ENCODE measurements at places on chromosomes 3 and 15.

DNA sequence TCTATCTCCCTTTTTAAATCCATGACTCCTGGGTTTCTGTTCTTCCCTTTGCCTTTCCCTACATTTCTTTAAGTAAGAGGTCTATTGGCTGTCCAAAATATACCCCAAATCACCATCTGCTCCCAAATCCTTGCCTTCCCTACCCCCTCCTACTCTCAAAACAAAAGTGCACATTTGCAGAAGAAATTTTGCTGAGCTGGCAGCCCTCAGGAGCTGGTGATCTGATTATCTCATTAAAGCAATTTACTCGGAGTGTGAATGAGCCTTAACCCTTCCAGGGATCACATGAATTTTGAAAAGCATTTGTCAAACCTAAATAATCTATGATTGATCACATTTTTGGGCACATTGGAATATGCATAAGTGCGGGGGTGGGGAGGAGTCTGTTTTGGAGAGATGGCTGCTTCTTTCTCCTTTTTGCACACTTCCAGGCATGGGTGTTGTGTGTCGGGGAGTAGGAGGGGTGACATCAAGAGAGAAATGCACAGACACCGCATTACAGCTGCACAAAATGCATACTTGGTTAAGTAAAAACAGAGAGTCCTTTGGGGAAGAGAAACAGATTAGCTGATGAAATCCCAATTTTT lies 892.6 kb downstream of the TUSC7 start:
- DNase-seq, result no peak

- DNase-seq, result no peak
Observed at GRCh38 chr3:31765871-31766270, 215.2 kb downstream of the OSBPL10 start.

GRCh38 chr3:54123776-54124196 lies 1.4 kb downstream of the CACNA2D3 start:
- no peak for DNase-seq

DNA sequence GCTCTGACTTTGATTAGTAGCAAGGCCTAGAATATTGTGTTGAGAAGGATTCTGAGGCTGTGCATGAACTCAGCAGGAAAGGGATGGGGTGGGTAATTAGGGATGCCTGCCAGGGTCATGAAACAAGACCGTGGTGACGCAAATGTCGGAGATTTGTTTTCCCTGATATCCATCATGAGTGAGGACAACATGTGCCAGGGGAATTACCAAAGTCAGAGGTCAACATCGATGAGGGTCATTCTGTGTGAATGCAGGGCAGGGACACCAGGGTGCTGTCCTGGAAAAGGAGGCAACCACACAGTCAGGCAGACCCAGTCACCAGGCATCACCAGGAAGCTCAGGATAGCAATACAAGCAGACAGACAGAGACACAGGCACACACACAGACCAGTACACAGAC lies 52.2 kb downstream of the SLCO2A1 start:
- DNase-seq, result no peak

GRCh38 chr3:70554170-70554569 lies 241.7 kb upstream of the MDFIC2 start:
- DNase-seq, result no peak

DNA sequence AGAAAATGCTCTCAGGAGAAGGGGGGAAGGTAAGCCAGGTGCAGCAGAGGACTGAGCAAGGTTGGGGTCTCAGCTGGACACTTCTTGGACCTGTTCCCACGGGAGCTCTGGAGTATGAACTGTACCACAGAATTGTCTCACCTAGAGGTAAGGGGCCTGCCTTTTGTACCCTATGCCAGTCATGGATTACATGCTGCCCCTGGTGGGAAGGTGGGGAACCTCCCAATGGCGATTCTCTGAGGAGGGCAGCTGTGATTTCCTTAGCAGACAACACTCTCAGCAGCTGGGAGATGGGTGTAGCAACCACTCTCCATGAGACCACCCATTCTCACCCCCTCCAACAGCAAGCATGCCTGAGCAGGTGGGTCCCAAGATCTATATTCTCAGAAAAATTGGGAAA lies 329.4 kb upstream of the CTNNB1 start:
- no peak for DNase-seq

DNA sequence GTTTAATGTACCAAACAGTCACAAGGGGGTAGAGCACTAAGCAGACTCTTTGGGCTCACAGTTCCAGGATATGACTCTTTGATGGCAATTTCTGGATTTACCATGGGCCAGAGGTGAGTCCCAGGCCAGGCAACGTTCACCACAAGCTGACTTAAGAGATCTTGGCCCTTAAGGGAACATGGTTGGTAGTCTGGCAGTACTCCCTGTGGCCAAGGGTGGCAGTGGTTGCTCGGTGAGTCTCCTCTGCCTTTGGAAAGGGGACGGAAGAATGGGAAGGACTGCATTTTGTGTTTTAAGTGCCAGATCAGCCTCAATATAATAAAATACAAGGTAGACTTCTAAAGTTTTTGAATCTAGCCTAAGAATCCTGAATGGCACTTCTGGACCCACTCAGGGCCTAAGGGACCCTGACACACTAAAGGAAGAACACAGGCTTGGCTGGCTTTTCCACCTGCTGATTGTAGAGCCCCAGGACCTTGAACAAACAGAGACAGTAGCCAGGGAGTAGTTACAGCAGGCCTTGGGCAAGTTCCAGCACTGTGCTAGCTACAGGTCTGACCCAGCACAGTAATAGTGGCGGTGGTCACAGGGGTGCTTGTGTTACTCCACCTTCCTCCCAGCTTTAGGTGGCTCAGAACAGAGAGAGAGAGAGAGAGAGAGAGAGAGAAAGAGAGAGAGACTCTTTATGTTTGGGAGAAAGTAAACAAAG lies 730.7 kb upstream of the ALCAM start:
- no peak for DNase-seq
